Stimulated activated CD4-positive, alpha-beta T cell treated with anti-CD3 and anti-CD28 coated beads, TNF-alpha, amount 100 ng/mL, for 24 hours (primary cell): ENCODE measurements at places on chromosomes 1 and 21.

- DNase-seq = no peak
Measured at GRCh38 chr1:41883507-41883906, 35.2 kb downstream of the HIVEP3 start.

DNA sequence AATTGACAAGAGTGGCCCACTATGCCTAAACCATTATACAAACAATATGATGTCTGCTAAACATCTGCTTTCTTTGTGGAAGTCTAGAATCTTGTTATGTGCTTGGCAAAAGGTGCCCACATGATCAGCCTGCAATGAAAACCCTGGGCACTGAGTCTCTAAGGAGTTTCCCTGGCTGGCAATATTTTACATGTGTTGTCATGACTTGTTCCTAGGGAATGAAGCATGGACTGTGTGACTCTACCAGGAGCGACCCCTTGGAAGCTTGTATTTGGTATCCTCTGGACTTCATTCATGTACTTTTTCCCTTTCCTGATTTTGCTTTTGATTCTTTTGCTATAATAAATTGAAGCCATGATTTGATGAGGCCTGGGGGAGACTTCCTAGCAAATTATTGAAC, 324.9 kb downstream of the HHIPL2 start:
- DNase-seq = no peak

DNA sequence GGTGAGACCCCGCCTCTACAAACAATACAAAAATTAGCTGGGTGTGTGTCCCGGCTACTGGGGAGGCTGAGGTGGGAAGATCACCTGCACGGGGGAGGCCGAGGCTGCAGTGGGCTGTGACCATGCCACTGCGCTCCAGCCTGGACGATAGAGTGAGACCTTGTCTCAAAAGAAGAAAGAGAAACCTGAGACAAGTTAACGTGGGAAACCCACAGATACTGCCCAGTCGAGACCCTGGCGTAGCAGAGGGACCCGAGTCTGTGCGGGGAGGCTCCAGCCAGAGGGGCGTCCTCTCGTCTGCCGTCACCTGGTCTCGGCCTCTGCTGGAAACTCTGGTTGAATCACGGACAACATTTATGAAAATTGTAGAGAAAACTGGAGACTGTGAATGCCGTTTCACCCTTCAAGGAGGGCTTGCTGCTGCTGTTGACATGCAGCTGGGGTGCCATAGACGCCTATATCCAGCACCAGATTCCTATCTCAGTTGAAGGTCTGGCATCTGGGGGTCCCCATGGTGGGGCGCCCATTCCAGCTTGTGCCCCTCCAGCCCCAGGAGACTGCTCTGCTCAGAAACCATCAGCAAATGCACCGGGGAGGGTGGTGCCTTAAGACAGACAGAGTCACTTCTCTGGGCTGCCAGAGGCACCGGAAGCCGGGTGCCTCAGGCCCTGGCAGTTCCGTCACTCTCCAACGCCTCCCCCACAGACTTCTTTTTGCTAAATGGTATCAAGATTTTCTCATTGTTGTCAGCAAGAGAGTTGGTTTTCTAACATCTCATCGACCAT, 13.6 kb upstream of the CDK11B start:
- DNase-seq = no peak

DNA sequence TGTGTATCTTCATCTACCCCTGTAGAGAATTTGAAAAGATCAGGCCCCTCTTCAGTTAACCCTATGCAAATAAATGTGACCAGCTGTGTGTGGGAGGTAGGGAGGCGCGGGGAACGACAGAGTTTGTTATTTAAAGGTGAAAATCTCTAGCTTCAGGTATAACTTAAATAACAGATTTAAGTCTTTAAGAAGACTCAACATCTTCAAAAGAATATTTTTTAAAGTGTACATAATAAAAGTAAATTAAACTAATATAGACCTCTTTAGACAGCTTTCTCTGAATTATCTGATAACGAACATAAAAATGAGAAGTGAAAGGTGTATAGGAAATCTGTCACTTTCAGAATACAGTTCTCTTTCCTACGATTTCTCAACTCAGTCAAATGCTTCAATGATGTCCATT, 16.0 kb downstream of the ANGPTL3 start:
- no peak for DNase-seq

GRCh38 chr1:18512883-18513282, 32.2 kb downstream of the KLHDC7A start:
- DNase-seq = no peak

DNA sequence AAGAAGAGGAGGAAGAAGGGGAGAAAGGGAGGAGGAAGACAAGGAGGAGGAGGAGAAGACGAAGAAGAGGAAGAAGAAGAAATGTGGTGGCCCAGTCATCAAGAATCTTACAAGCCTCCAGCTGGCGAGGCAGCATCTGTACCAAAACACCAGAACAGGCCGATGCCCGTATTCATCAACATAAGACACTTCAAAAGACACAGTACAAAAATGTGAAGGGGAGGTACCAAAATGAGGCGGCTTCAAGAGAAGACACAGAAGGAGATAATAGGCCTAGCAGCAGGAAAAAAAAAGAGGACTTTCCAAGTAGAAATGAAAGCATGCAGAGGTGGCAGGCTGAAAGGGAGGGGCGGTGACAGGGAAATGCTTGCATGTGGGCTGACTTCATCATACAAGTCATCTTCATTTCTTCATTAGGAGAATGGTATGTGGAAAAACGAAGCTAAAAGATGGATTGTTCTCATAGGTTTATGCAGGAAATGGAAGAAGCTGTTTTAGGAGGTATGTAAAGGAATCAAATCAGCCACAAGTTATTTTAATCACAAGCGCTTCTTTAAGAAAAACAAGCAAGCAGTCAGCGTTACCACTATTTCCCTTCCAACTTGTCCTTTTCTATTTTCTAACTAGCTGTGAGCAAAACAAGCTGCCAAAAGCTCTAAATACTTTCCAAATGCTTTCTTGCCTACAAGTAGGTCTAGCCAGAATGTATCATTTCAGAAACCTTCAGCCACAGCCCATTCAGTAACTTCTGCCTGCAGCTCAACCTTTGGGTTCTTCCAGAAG, 192.3 kb downstream of the SLC45A1 start:
- peak; percentile 52 for DNase-seq

- DNase-seq = no peak
Measured at GRCh38 chr1:205279986-205280385, 41.6 kb downstream of the NUAK2 start.

DNA sequence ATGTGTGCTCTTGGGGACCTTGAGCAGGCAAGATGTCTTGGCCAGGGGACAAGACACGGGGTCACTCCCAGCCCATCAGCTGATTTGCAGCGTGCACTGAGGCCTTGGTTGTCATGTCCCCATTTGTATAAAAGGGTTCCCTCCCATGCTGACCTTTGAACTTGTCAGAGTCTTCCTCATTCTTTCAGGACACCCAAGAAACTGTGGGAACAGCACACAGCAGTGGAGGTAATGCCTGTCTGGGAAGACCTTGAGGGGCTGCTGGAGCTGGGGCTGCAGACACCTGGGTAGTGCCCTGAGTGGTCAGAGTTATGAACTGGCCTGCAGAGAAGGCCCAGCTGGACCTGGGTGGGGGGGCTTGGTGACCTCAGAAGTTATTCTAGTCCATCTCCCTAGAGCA, 46.4 kb downstream of the FAAH start:
- DNase-seq = no peak

DNA sequence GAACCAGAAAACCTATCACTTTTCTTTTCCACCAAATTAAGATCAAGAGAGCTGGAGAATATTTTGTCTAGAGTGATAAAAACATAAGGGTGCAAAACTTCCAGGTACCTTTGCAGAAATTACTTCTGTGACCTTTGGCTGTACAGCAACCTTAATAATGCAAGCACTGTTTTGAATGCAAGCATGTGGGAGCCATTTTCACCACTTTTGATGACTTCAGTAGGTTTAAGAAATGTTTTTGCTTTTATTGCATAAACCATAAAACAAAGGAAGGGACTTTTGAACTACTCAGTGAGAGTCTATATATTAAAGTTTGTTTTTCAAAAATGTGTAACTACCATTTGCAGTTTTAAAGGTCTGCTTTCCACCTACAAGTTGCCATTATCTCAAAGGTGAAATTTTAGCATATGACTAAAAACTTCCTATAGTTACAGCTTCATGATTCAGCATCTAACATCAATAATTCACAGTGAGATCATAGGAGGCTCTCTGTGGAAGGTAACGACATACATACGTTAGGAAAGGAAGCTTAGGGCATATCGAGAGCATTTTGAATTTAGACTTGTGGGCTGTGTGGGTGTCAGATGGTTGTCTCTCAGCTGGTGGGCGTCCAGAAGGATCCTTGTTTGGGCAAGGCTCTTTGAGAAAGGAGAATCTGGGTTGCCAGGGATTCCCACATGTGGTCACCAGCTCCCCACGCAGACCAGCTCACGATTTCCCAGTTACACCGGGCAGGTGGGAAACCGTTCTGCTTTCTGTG, 1.1 kb upstream of the GADD45A start:
- peak; percentile 52 for DNase-seq

DNA sequence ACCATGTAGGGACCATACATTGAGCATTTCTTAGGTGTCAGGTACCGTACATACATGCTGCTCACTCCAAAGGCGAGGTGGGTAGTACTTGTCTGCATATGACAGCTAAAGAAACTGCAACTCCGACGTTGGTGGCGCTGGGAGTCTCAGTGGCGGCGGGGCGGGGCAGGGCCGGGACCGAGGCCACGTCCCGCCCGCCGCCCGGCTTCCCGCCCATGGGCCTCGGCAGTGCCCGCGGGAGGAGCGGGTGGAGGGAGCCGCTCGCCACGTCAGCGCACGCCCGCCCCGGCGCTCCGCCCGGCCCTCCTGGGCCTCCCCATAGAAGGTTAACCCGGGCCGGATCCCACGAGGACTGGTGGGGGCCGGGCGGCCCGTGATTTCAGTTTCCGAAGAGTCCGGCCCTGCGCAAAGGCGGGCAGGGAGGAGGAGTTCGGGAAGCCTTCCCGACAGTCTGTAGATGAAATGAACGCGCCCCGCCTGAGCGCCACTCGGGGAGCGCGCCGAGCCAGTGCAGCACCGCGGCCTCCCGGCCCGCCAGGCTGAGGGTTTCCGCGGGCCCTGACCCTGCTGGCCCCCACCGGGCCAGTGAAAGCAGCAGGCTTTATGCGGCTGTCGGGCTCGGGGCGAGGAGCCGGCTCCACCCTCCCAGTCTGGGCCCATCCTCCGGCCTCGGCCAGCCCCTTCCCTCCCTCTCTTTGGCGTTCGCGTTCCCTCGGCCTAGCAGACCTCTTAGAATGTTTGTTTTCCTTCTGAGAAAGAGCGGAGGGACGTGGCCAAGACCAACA, 119.9 kb upstream of the JUN start:
- DNase-seq = peak; percentile 85

- DNase-seq = no peak
Measured at GRCh38 chr21:24339406-24339805, 1267.9 kb downstream of the MRPL39 start.

DNA sequence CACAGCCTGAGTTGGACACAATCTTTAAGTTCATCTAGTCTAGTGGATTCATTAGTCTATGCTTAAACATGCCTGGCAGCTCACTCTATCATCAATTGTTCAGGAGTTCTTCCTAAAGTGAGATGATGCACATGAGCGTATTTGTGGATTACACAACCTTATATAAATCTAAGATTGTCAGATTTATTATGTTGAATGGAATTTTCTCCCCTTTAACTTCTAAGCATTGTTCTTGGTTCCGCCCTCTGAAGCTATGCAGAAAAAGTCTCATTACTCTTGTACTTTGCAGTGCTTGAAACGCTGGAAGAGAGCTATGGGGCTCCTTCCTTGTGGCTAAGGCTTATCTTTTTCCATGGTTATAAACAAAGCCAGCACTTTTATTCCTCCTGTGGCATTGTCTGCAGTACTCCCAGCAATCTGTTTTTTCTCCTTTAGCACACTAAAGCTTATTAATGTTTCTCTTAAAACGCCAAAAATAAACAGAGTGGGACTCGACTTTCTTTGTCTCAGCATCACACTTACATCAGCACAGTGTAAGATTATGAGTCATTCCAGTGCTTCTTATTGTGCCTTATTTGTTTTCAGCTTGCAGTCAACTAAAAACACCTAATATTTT, 316.8 kb upstream of the CAMK1G start:
- no peak for DNase-seq

- no peak for DNase-seq
Measured at GRCh38 chr1:47399138-47399845, 16.8 kb upstream of the FOXE3 start.

GRCh38 chr1:1050577-1051052, 23.5 kb downstream of the RNF223 start:
- no peak for DNase-seq

DNA sequence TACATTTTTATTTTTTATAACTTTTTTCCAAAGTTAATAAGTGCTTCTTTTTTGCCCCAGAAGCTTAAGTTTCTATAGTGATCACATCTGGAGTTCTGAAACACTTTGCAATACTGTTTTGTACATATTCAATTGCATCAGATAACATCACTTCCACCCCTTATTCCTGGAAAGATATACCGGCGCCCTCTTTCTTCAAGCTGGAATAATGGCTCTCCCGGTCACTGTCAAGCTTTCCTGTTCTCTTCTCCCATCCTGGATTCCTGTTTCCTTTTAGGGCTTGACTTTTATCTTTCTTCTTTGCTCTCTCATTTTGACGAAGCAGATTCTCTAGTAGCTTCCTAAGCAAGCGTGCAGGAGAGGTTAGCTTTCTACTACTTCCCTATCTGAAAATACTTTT, 1866.8 kb downstream of the MRPL39 start:
- no peak for DNase-seq

GRCh38 chr1:113805639-113806038, 6.6 kb downstream of the RSBN1 start:
- no peak for DNase-seq

DNA sequence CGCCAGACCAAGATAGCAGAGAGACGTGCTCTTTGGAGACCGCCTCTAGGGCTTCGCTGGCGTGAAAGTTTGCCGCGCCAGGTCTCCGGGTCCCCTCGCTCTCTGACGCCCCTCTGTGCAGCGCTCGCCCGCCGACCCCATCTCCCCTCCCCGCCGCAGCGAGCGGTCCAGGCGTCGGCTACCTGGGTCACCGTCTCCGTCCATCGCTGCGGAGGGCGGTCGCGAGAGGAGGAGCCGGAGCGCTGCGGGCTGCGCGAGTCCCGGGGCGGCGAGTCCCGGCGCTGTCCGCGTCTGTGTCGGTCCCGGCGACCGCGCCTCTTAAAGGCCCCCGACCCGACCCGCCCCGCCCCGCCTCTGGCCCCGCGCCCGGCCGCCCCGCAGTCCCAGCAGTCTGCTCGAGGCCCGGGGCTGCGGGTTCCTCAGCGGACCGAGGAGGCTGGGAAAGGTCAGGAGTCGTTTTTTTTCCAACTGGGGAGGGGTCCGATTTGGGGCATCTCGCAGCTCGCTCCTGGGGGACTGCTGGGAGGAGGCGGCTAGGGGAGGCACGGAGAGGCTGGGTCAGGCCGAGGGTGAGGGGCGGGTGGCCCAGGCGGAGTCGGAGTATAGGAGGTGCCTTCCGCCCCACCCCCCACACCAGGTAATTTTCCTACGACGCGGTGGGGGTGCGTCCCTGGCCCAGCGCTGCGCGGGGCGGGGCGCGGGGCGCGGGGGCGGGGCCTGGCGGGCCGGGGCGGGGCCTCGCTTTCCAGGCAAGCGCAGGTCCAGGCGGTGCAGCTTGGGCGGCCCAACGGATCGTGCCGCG, at the start of the genes FBXO2 and FBXO44:
FBXO2 (minus strand) TSS at position 293 of the 802 bp plus-strand sequence; CDS start at position 204, 89 bp downstream.
FBXO44 (plus strand) TSS at position 741 of the 802 bp plus-strand sequence. CDS start 959 bp downstream, outside the sequence.
- DNase-seq = peak; percentile 70

- no peak for DNase-seq
Measured at GRCh38 chr1:109198745-109199144, 15.0 kb upstream of the SARS1 start.
